Islet precursor cell (in vitro differentiated cells): ENCODE measurements at places on chromosomes 16 and 17.
A peak's percentile ranks its signal among the peaks of the same experiment; 100 is the strongest.

DNA sequence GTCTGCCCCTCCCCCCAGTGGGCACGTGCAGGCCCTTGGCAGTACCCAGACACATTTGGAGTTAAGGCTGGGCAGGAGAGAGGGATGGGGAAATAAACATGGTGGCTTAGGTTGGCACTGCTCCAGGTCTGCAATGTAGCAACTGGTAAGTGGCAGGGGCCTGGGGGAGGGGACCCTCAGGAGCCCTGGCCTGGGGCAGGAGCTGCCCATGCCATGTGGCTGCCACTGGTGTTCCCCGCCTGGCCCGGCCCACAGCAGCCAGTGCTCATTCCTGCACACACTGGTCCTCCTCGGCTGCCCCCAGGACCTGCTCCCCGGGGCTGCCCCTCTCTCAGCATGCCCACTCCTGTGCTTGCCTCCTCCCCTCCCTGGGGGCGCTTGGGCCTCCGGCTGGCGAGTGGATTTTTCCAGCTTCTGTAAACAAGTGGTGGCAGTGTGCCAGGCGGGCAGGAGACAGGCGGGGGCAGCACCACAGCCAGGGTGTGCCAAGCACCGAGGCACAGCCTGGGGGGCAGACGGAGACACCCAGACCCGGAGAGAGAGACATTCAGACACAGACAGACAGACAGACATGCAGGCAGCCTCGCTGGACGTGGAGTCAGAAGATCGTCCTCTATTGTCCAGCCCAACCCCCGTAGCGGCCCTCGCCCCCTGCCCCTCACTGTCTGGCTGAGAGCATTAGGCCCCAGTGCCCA is 9.4 kb downstream of the THRA start:
- DNase-seq, result no peak

DNA sequence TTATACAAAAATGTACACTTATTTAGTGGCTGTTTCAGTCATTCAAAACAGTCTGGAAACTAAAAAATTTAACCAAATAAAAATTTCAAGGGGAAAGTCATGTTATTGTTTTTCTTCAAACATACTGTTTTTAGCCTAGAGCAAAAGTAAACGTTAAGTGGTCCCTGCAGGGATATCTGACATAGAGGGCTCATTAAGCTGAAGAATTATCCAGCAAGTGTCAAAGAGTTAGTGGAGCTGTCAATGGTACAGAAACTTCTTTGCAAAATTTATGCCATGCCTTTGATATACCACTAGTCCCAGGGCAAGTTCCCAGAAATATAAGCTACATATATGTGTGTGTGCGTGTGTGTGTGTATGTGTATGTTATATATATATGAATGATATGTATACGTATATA is 894.2 kb downstream of the KCNJ2 start:
- DNase-seq, result no peak

DNA sequence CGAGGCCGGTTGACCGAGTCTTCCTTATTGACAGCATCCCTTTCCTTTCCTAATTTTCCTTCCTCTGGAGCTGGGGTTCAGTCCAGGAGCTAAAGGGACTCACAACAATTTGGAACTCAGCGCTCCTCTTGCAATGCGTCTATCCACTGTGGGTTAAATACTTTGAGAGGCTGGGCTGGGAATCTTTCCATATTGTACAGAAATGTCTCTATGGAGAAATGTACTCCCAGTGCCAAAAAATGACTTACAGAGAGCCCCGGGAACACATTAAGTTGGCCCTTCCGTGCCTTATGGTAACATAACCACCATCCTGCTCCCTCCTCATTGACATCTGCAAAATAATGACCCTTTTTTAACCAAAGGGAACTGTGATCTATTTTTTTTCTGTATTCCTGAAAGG is 192.8 kb downstream of the FTO start:
- DNase-seq, result no peak

DNA sequence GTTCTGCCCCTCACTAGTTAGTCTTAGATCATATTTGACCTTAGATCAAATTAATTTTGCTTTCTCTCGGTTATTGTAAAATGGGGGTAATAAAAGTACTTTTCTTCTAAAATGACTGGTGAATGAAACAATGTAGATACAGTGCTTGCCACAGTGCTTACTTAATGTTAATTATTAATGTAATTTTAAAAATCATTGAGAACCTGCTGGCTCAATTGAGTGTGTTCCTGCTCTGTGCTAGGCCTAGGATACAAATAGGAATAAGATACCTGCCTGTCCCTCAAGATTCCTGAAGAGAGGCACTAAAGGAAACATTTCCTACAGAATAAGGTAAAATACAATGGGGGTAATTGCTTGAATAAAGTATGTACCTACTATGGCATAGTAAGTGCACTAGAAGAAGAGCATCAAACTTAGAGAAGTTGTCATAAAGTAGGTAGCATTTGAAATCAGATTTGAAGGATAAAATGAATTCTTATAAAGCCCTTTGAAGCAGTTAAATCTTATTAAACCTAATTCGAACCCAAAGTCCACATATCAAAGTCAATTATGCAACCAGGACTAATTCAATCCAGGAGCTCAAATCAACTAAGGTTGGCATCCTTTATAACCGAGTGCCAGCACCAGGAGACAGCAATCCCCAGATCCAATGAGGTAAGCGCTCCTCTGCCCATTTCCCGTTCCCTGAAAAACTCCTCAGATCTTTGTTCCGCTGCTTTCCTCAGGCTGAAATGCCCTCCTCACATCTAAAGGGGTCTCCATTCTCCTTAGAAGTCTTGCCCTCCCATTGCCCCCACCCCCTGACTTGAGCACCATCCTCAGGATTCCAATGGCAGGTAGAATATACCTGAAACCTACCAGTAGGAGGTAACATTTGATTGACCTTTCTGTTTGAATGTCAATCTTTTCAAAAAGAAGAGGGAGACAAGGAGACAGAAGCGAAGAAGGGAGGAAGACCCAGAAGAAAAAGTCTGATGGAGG is 2.4 kb upstream of the MED13 start:
- DNase-seq, result no peak

DNA sequence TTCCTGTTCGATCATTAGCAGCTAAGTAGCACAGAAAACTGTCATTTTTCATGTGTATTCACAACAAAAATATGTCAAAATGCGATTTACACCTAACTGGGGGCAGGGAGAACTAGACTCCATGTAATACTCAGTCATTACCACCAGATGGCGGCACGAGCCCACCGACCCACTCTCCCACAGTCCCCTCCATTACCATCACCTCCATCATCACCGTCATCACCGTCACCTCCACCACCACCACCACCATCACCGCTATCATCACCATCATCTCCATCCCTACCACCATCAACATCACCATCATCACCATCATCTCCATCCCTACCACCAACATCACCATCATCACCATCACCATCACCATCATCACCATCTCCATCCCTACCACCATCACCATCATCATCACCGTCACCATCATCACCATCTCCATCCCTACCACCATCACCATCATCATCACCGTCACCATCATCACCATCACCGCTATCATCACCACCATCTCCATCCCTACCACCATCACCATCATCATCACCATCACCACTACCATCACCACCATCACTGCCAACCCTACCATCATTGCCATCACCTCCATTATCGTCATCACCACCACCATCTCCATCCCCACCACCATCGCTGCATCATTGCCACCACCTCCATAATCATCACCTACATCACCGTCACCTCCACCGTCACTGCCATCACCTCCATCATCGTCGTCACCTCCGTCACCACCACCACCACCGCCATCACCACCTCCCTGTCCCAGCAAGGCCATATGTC is 14.4 kb downstream of the NDUFAF8 start:
- no peak for DNase-seq

DNA sequence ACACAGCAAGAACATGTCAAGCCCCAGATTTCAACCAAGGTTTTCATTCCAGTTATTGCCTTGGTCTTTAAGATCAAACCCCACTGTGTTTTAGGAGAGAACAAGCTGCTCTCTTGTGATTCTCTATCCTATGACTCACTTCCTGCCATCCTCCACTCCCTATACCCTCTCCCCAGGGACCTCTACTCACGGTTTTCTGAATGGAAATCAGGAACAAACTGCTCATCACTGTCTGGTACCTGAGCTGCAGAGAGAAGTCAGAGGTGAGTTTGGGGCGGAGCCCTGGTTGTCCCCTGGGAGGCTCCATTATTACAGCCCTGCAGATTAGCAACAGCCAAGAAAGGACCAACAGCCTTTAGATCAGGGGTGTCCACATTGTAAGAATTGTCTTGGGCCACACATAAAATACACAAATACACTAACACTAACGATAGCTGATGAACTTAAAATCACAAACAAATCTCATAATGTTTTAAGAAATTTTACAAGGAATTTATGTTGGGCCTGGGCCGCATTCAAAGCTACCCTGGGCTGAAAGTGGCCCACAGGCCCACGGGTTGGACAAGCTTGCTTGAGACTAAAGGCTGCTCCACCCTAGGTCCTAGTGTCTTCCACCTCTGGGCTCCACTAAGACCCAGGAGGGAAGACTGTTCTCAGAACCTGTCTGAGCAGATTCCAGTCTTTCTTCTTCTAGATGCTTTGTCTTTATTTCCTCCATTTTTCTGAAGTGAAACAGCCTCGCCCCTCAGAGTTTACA is 9.7 kb downstream of the ETV4 start:
- DNase-seq, result peak; percentile 78

GRCh38 chr16:78993346-78993745 is 607.2 kb downstream of the MAF start:
- no peak for DNase-seq

- no peak for DNase-seq
Measured at GRCh38 chr16:26240807-26241206, 549.0 kb downstream of the HS3ST4 start.

DNA sequence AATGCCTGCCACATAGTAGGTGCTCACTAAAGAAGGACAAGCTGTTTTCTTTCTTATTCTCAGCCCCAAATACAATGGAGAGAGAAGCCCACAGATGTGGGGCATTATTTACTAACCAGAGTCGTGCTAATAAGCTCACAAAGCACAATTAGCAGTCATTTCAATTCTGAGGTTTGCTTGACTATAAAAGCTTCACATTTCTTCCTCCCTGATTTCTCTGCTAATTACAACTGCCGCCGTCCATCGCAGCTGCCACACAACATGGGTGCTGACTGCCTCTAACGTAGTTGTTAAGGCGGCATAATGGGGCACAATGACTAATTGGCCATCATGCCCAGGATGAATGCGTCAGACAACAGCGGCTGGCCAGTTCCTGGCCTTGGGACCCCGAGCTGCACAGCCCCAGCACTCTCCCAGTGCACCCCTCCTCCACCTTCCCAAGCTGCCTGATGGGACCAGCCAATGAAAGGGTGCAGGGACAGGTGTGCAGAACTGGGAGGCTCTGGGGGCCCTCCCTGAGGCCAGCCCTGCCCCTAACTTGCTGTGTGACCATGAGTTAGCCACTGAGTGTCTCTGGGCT is 109.2 kb downstream of the CCT6B start:
- no peak for DNase-seq

DNA sequence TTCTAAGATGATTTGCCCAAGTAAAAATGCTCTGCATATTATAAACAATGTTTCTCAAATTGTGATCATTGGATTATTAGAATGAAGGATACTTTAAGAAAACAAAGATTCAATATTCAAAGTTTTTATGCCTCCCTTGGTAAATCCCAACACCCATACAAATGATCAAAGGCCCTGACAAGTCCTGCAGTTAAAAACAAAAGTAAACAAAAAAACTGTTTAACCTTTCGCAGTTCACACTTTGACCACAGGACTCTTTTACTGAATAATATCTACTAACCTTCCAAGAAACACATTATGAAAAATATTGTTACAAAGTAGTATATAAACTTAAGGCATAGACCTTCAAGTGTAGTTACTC is 365.9 kb upstream of the ZFHX3 start:
- DNase-seq, result no peak

GRCh38 chr17:1039123-1039507 is 42.2 kb downstream of the TIMM22 start:
- DNase-seq, result no peak

- DNase-seq, result peak; percentile 81
Measured at GRCh38 chr16:85767531-85767930, 16.6 kb upstream of the C16orf74 start.

DNA sequence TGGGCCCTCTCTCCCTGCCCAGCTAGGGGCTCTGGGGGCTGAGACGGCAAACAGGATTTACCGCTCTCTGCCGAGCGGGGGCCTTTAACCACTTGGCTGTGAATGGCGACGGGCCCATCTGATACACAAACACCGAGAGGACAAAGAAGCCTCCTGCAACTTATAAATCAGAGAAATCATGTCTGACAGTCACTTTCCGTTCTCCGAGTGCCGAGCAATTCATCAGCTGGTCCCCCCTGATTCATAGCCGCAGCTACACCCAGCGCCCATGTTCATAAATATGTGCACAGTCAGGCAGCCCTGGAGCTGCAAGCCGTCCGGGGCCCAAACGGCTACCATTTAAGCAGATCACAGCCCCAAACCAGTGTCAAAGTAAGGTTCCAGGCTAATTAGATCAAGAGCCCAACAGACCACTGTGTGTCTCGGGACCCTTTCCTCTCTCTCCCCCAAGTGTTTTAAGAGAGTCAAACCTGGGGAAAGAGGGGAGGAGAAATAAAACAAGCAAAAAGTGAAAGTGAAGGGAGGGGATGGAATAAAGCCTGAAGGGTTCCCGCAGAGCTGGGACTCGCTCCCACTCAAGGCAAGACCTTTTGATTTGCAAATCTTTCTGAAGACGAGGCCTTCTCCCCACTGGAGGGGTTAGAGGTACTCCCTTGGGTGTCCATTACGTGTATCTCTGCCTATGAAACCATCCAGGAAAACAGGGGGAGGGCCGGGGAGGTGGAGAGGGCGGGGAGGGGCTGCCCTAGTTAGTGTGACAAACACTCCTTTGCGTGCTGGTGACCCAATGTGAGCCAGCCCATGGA is 154.7 kb downstream of the C16orf78 start:
- no peak for DNase-seq

- no peak for DNase-seq
Measured at GRCh38 chr16:82322177-82322576, 152.2 kb upstream of the MPHOSPH6 start.

GRCh38 chr16:8935989-8936388 is 27.7 kb downstream of the USP7 start:
- DNase-seq, result no peak

- DNase-seq, result no peak
Measured at GRCh38 chr16:4837733-4838501, 9.2 kb downstream of the GLYR1 start.

- no peak for DNase-seq
Measured at GRCh38 chr17:7427549-7427948, 1.1 kb upstream of the SPEM3 start.

- peak; percentile 89 for DNase-seq
Measured at GRCh38 chr17:7889166-7889955, 772 bp downstream of the CHD3 start.
